ENCODE measurements at places on chromosomes 12 and 14.

- H3K27ac ChIP-seq, result no peak overlapping the region
- peaks cover 3% of the 10 kb centered on the region for H3K4me1 ChIP-seq
- H3K27me3 ChIP-seq, result no peaks in the 10 kb centered on the region
- no peak overlapping the region for H3K4me3 ChIP-seq
- no peaks in the 10 kb centered on the region for H3K36me3 ChIP-seq
Observed at GRCh38 chr12:123148655-123149054, 2.2 kb downstream of the PITPNM2 start.

GRCh38 chr12:113145720-113146551 is 3.6 kb upstream of the CFAP73 start:
- DNase-seq, result peak; percentile 54
- H3K27me3 ChIP-seq, result no peaks in the 10 kb centered on the region
- no peak overlapping the region for H3K27ac ChIP-seq
- no peak overlapping the region for H3K4me3 ChIP-seq
- peaks cover 7% of the 10 kb centered on the region for H3K4me1 ChIP-seq

- H3K27ac ChIP-seq, result peak overlapping the region; percentile 99
- peaks cover 16% of the 10 kb centered on the region for H3K4me1 ChIP-seq
- peaks cover 4% of the 10 kb centered on the region for H3K36me3 ChIP-seq
- no peaks in the 10 kb centered on the region for H3K27me3 ChIP-seq
- H3K4me3 ChIP-seq, result peak overlapping the region; percentile 75
Observed at GRCh38 chr12:57086493-57087009, 2.4 kb upstream of the NAB2 start.

- H3K36me3 ChIP-seq, result no peaks in the 10 kb centered on the region
- no peaks in the 10 kb centered on the region for H3K4me1 ChIP-seq
- no peaks in the 10 kb centered on the region for H3K27me3 ChIP-seq
- no peak for DNase-seq
- H3K4me3 ChIP-seq, result no peak overlapping the region
Observed at GRCh38 chr12:48285751-48286650, 64.7 kb downstream of the ZNF641 start.
